ENCODE measurements at places on chromosomes 12 and 14.

DNA sequence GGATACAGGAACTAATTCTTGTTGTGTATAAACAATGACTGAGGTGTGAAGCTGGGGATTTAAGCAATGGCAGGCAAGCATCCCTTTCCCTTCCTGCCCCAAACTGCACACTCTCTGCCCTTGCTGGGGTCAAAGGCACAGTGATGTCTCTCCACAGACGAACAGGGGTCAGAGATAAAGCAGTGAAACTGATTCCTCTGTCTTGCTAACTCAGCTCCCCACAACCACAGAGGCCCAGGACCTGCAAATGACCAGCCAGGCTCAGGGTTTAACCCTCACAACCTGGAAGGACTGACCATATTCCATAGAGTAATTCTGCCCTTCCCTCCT lies 67.2 kb downstream of the CCDC88C start:
- DNase-seq, result no peak

GRCh38 chr14:75279763-75280290 lies 1.2 kb downstream of the FOS start:
- DNase-seq, result peak; percentile 52

DNA sequence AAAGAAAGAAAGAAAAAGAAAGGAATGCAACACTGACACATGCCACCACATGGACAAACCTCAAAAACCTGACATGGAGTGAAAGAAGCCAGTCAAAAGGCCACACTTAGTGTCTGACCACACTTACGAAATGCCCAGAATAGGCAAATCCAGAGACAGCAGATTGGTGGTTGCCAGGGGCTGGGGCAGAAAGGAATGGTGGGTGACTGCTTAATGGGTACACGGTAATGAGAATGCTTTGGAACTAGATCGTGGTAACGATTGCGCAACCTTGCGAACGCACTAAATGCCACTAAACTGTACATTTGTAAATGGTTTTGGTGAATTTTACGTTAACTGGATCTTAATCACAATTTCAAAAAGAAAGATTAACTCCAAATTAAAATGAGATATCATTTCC lies 39.5 kb downstream of the SCARB1 start:
- no peak for DNase-seq

- DNase-seq, result no peak
Measured at GRCh38 chr14:65025818-65026217, 39.1 kb downstream of the FNTB start.

GRCh38 chr12:33000016-33000415 lies 103.4 kb upstream of the PKP2 start:
- no peak for DNase-seq

- no peak for DNase-seq
Measured at GRCh38 chr12:98121963-98122362, 393.4 kb upstream of the TMPO start.

GRCh38 chr12:86249851-86250250 lies 6.3 kb downstream of the MGAT4C start:
- DNase-seq, result no peak

- DNase-seq, result no peak
Measured at GRCh38 chr12:91931111-91931510, 214.5 kb downstream of the BTG1 start.

DNA sequence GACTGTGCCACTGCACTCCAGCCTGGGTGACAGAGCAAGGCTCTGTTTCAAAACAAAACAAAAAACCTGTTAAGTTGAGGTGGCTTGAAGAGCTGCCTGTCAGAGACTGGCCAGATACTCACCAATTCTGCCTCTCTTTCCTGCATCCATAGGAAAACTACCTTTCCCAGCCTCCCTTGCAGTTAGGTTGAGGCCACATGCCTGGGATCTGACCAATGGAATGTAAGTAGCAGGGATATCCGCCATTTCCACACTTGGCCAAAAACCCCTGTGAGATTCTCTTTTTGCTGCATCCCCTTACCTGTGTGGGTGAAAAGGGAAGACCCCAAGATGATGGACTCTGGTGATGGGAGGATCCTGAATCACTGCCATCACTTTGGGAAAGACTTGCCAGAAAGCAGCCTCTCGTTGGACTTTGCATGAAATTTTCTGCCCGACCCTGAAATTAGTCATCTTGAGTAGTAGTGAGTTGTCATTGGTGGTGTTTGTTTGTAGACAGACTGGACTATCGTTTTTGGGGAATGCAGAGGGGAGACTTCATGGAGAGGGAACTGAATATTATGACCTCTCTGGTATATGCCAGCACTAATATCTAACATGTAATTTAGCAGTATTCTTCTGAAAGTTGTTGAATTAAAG lies 14.0 kb downstream of the GPR68 start:
- DNase-seq, result no peak

- DNase-seq, result no peak
Measured at GRCh38 chr14:89628521-89628920, 211.5 kb upstream of the FOXN3 start.

DNA sequence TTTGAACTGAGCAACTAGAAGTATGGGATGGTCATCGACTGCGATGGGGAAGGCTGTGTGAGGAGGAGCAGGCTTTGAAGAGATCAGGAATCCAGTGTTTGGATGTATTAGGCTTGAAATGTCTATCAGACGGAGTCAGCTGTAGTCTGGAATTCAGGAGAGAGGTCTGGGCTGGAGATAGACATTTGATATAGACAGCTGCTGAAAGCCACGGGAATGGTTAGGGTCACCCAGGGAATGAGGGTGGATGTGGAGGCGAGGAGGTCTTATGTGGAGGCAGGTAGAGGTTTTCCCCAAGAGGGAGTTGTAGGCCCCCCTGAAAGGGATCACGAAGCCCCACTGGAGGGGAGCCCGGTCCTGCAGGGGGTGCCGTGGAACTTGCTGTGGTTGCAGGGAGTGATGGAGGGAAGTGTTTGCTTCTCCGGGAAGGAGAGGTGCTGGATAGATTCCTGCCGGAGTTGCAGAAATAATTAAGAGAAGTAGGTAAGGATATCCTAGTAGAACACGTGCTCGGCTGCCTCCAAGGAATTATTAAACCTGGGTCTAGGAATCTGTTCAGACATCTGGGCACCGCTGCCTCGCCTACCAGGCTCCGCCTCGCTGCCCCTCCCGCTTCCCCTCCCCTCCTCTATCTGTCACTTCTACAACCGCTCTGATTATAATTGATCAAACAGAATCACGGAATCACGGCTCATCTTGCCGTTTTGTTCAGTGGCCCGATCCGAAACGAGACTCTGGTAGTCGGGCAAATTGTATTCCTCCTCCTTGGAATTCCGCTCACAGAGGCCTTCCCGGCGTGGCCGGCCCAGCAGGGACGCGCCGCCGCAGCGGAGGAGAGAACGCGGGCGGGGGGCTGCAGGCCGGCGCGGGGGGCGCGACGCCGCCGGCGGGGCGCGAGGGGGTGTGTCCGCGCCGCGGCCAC lies 826 bp upstream of the CACNA1C start:
- DNase-seq, result peak; percentile 62

DNA sequence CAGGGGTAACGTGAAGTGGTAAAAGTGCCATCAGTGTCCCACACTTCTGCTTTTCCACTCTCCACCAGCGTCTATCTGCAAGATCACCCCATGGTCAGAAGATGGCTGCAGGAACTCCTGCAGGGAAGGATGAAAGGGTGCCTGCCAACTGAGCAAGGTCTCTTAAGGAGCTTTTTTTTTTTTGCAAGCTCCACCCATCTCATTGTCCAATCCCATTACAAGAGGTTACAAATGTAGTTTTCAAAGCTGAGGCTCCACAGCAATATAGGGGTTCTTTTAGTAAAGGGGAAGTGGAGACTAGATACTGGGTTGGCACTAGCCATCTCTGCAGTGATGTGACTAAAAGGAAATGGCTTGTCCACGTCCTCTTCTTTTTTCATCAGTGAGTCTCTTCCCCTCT lies 5.9 kb upstream of the BHLHE41 start:
- no peak for DNase-seq

DNA sequence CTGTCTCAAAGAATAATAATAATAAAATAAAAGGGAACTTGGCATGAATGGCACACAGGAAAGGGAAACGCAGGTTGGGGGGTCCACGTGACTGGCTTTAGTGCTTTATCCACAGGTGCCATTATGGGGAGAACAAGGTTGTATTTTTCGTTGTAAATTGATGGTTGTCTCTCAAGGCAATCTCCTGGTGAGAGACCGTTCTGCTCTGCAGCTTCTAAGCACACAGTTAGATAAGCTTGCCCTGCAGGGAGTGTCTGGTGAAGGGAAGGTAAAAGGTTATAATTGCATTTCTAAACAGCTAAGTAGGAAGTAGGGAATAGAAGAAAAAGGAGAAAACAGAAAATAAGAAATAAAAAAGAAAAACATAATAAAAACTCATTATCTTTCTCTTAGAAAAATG lies 69.1 kb upstream of the CPSF6 start:
- no peak for DNase-seq

DNA sequence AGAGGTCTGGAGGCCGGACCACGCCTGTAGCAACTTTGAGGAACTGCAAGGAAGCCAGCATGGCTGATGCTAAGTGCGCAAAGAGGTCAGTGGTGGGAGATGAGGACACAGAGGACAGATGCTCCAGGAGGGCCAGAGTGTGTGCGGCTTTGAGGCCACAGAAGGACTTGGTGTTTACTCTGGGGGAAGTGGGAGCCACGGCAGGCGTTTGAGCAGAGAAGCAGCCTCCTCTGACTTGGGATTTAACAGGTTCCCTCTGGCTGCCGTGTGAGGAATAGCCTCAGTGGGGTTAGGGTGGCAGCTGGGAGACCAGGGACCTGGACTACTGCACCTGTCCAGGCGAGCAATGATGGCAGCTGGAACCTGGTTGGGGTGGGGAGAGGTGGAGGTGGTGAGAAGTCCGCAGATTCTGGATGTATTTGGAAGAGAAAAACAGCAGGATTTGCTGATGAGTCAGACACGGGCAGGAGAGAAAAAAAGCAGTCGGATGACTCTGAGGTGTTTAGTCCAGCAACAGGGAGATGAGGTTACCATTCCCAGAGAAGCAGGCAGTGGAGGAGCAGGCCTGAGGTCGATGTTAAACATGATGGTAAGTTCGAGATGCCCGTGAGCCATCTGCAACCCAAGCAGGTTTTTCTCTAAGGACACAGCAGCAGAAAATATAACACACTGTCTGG lies 143.5 kb downstream of the SCARB1 start:
- DNase-seq, result no peak

- no peak for DNase-seq
Measured at GRCh38 chr12:111355201-111355925, 13.5 kb downstream of the PHETA1 start.

- DNase-seq, result peak; percentile 32
Measured at GRCh38 chr14:20723488-20723887, 22.2 kb upstream of the EDDM3A start.

- DNase-seq, result no peak
Measured at GRCh38 chr12:52988898-52989297, 17.4 kb upstream of the EIF4B start.

- no peak for DNase-seq
Measured at GRCh38 chr12:11798006-11798708, 148.7 kb downstream of the ETV6 start.

GRCh38 chr14:61456720-61457119 lies 135.3 kb downstream of the PRKCH start:
- peak; percentile 76 for DNase-seq

GRCh38 chr14:88682495-88683114 lies 110.1 kb downstream of the EML5 start:
- no peak for DNase-seq

GRCh38 chr12:49092086-49092815 lies 2.4 kb downstream of the DHH start:
- DNase-seq, result peak; percentile 81

DNA sequence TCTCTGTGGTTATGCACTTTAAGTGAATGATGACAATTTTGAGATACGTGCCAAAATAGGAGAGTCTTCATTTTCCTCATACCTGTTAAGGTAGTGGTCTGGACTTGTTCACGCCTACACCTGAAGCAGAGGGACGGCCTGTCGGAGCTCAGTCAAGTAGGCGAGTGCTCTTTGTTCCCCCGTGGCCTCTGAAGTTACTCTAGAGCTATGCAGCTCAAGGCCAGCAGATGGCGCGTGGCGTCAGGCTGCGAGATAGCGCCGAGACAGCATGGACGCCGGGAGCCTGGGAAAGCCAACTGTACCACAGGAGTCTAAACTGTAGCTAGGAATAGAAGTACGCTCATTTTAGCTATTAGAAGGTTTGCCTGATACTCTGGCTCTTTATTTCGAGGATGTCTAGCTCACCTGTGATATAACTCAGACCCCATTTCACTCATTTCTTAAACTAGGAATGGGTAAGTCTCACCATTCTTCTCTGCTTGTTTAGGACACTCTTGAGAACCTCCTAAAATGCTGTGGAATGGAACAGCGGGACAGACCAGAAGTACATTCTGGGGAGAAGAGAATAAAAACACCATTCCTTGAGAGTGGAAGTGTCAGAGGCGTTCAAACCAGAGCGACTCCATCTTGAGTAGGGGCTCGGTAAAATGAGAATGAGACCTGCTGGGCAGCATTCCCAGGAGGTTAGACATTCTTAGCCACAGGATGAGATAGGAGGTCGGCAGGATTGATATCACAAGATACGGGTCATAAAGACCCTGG lies 267.4 kb upstream of the HMGA2 start:
- peak; percentile 89 for DNase-seq

DNA sequence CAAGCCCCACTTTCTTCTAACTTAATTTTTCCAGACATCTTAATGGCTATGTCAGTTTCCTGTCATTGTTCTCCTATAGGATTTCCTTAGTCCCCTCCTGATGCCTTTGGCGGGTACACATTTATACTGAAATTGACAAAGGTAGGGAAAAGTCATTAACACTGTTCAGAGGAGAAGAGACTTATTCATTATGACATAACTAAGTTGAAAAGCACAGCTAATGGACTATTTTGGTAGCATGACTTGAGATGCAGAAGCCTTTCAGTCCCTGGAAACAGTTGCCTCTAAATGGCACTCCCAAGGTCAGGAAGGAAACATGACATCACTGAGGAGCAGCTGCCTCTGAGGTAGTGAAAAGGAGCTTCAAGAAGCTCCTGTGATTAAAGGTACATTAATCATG lies 317.5 kb upstream of the KITLG start:
- peak; percentile 56 for DNase-seq

GRCh38 chr12:81811778-81812125 lies 52.6 kb upstream of the PPFIA2 start:
- DNase-seq, result no peak

DNA sequence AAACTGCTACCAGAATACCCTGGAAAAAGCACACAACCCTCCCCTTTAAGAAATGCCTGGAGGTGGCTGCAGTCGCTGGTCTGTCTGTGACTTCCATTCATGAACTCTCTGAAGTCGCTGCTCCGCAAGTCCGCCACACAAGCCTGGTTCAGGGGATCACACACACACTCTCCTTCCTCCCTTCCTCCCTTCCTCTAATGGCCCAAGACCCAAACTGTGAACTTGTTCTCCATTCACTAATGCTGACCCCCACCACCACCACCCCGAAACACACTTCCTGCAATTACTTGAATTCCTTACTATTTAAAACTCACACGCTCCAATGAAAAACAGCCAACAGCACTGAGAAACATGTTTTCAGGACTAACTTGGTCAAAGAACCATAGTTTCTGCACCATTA lies 1.0 kb upstream of the LMO3 start:
- DNase-seq, result peak; percentile 21

GRCh38 chr12:14716848-14717444 lies 20.5 kb upstream of the GUCY2C start:
- no peak for DNase-seq

GRCh38 chr12:122471324-122472226 lies 29.2 kb downstream of the ZCCHC8 start:
- DNase-seq, result no peak

GRCh38 chr12:121893961-121894460 lies 5.4 kb downstream of the PSMD9 start:
- no peak for DNase-seq
